Right lobe of liver (tissue), 6 donors: ENCODE measurements at places on chromosomes 7 and 10. TPM values are rescaled to one million over a fixed set of nuclear protein-coding genes. Genes with fewer than 3 reads are reported as not detected.

Gene CAV2
- total RNA-seq: 12.5 TPM

Gene CPED1
- total RNA-seq: 24.8 TPM

Gene SPDYE9
- total RNA-seq: not detected

Gene SEMA3E
- 0.34 TPM for total RNA-seq

Gene ADAMTS14
- total RNA-seq: 0.18 TPM

Gene PHKG1
- total RNA-seq: 1.6 TPM

Gene PLAU
- total RNA-seq: 0.77 TPM

Gene SEC31B
- 2.4 TPM for total RNA-seq

Gene WNT2
- total RNA-seq: 0.51 TPM

Gene ZNF789
- total RNA-seq: 3.2 TPM

Gene EEPD1
- 11.8 TPM for total RNA-seq

Gene LIPJ
- 0.12 TPM for total RNA-seq

Gene KEL
- 0.46 TPM for total RNA-seq

Gene ZNF479
- total RNA-seq: not detected

Gene PHYHIPL
- 1.00 TPM for total RNA-seq

Gene OR2A1
- not detected for total RNA-seq

Gene PLXNA4
- 0.17 TPM for total RNA-seq

Gene SPDYE2
- total RNA-seq: not detected

Gene FAM13C
- 7.4 TPM for total RNA-seq

Gene TLX1
- 0.29 TPM for total RNA-seq

Gene FAM149B1
- 19.9 TPM for total RNA-seq

Gene DNAJC30
- 7.6 TPM for total RNA-seq

Gene FLNC
- total RNA-seq: 0.27 TPM

Gene VAX1
- total RNA-seq: not detected

Gene NUTM2A
- total RNA-seq: 1.1 TPM

Gene IKZF1
- total RNA-seq: 3.7 TPM

Gene DHTKD1
- total RNA-seq: 65.8 TPM

Gene NXPH1
- not detected for total RNA-seq

Gene NKX2-3
- total RNA-seq: not detected

Gene PTF1A
- not detected for total RNA-seq

Gene TMEM176B
- 852 TPM for total RNA-seq

Gene SPDYE5
- not detected for total RNA-seq

Gene GRB10
- 35.2 TPM for total RNA-seq

Gene KCNH2
- total RNA-seq: not detected

Gene SLC26A3
- 2.1 TPM for total RNA-seq

Gene ITIH2
- total RNA-seq: 1,113 TPM

Gene SEMA3D
- 0.32 TPM for total RNA-seq

Gene PAPSS2
- total RNA-seq: 150 TPM

Gene EZH2
- total RNA-seq: 1.5 TPM

Gene COBL
- total RNA-seq: 21.5 TPM

Gene FBXO24
- 0.25 TPM for total RNA-seq

Gene MSS51
- 0.64 TPM for total RNA-seq

Gene RAMP3
- 3.6 TPM for total RNA-seq

Gene NSUN5
- total RNA-seq: 16.1 TPM

Gene ENTPD1
- 2.5 TPM for total RNA-seq

Gene CALHM2
- 3.3 TPM for total RNA-seq

Gene CUTC
- 10.2 TPM for total RNA-seq

Gene SRRM3
- total RNA-seq: not detected

Gene OR2A25
- total RNA-seq: not detected

Gene KLF14
- total RNA-seq: not detected

Gene NRP1
- total RNA-seq: 61.7 TPM

Gene MEOX2
- total RNA-seq: 0.33 TPM

Gene LARP4B
- total RNA-seq: 34.4 TPM

Gene MSMB
- total RNA-seq: not detected

Gene TFPI2
- total RNA-seq: 0.49 TPM

Gene AUTS2
- 16.2 TPM for total RNA-seq

Gene SPDYE8
- total RNA-seq: not detected

Gene IL2RA
- total RNA-seq: 0.22 TPM

Gene PANK1
- 55.9 TPM for total RNA-seq

Gene HNRNPF
- 106 TPM for total RNA-seq
